ENCODE measurements at places on chromosomes 12 and 14.

DNA sequence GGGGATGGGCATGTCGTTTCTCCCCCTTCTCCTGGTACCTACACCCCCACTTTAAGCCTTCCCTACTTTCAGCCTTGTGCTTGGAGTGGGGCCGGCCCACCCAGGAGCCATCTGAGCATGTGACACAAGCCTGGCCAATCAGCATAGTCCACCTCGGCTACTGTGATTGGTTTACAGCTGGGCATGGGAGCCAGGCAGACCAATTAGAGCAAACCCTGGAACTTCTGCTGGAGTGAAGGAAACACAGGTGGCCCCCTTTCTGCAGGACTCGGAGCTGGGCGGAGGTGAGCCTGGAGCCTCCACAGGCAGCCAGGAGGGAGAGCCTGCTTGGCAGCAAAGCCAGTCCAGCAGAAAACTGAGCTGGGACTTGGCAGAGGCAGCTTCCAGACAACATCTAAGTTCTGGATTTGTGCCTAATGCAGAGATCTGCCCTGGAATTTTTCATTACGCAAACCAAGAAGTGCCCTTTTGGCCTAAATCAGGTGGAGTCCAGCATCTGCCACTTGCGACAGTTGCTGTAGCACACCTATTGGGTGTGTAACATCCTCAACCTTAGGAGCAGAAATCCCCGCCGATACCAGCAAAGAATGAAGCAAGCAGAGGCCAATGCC is 59.5 kb downstream of the SCARB1 start:
- no peak for DNase-seq

DNA sequence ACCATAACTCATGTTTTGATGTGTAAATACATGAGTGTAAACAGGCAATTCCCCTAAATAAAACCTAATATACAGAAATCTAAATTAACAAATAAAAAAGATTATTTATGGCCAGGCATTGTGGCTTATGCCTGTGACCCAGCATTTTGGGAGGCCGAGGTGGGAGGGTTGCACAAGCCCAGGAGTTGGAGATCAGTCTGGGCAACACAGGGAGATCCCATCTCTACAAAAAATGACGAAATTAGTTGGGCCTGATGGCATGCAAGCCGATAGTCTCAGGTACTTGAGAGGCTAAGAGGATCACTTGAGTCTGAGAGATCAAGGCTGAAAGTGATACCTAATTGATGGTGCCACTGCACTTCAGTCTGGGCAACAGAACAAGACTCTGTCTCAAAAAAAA is 48.7 kb downstream of the BCAT1 start:
- DNase-seq, result no peak

DNA sequence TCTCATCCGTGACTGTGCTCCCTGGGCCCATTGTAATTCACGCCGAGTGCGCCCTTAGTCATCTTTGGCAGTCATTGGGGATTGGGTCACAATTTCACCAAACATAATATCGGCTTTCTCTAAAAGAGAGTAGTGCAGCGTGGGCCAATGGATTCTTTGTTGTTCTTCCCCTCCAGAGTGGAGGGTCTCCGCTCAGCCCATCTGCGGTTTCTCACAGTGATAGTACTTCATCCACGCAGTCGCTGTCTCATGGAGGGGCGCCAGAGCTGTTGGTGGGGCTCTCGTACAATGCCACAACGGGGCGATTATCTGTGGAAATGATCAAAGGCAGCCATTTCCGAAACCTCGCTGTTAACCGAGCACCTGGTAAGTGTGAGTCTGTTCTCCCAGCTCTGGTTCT is 321.8 kb downstream of the SNAPC1 start:
- no peak for DNase-seq

DNA sequence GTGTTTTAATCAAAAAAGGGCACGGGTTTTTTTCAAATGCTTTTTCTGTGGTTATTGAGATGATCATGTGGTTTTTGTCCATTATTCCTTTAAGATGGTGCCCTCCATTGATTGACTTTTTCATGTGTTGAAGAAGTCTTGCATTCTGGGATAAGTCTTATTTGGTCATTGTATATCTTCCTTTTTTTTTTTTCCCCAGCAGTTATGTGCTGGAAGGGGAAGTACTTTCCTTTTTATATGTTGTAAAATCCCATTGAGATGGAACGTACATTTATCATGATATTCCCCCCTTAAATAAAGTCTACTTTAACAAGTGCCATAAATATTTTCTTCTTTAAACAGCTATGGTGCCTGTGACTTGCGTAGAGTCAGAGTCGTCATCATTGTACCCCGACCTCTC is 24.8 kb upstream of the MUCL1 start:
- no peak for DNase-seq

GRCh38 chr14:74882103-74882920 is 596 bp downstream of the DLST start:
- no peak for DNase-seq

- DNase-seq, result no peak
Observed at GRCh38 chr12:77225373-77225772, 160.0 kb upstream of the E2F7 start.

DNA sequence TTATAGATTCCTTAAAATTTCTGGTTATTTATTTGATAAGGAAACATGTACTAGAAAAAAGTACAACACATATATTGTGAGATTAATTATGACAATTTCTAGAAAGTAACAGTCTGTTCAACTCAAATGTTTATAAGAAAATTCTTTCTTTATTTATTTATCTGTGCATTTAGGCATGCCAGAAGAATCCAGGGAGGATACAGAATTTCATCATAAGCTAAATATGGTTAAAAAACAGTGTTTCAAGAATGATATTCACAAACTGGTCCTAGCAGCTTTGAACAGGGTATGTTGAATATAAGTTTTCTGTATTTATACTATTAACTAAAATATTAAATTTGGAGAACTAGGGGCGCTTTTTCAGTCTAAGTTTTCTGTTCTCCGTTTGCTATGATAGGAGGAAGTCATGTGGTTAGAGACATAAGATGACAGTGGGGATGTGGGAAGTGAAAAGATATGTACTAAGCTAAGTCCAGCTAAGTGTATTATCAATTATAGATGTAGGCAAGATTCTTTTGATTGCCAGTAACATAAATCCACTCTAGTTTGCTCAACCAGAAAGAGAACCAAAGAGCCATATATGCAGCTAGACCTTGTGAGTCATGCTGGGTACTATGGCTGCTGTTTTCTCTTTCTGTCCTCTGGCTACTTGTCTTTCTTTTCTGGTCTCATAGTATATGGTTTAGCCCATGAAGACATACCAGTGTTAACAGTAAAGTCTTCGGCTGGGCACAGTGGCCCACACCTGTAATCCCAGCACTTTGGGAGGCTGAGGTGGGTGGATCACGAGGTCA is 39.0 kb downstream of the LRRK2 start:
- no peak for DNase-seq

DNA sequence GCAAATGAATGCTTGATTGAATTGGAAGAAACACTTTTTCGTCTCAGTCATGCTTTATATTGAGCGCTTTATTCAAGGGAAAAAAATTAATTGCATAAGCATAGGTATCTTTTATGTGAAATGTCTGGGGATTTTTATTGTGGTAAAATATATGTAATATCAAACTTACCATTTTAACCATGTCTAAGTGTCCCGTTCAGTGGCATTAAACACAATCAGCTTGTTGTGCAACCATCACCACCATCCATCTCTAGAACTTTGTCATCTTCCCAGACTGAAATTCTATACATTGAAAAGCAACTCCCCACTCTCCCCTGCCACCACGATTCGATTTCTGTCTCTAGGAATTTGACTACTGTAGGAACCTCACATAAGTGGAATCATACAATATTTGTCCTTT is 39.8 kb downstream of the PHLDA1 start:
- DNase-seq, result no peak

GRCh38 chr12:80939231-80939950 is 1.7 kb upstream of the LIN7A start:
- no peak for DNase-seq

- DNase-seq, result no peak
Observed at GRCh38 chr14:77421201-77421600, 2.1 kb downstream of the NOXRED1 start.

DNA sequence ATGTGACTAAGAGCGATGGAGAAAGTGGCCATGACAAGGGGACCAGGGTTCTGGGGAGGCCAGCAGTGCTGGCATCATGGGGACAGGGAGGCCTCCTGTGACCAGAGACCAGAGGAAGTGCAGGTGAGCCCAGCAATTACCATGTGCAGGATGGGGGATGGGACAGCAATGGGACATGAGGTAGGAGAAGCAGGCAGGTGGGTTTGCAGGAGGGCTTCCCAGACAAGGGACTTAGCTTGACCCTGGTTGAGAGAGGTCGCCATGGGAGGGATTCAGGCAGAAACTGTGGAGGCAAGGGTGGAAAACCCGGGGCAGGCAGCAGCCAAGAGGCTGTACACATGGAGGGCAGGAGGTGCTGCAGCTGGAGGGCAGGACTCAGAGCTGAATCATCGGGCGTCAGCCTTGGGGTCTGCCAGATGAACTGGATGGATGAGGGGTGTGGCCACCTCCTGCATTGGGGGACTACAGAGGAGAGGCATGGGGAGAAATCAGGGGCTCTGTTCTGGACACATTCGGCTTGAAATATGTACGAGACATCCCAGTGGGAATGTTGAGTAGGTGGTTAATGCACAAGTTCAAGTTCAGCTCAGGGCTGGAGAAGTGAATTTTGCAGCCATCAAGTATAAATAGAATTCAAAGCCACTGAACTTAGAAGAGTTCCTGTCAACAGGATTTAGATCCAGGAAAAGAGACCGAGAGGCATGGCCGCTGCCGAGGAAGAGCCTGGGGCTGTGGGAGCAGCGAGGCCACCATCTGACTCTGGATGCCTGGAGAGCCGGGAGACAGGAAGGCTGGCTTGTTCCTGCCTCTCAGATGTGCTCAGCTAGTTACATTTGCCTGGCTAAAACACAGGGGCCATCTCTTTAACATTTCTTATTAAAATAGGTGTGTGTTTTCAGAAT is 36.6 kb downstream of the SFSWAP start:
- no peak for DNase-seq

- DNase-seq, result no peak
Observed at GRCh38 chr12:56995201-56995929, 11.0 kb downstream of the ZBTB39 start.

GRCh38 chr12:66090157-66090556 is 40.4 kb downstream of the LLPH start:
- DNase-seq, result no peak

GRCh38 chr12:10362325-10362724 is 27.5 kb downstream of the KLRK1 start:
- DNase-seq, result no peak

- no peak for DNase-seq
Observed at GRCh38 chr12:13959131-13959723, 22.2 kb downstream of the GRIN2B start.

DNA sequence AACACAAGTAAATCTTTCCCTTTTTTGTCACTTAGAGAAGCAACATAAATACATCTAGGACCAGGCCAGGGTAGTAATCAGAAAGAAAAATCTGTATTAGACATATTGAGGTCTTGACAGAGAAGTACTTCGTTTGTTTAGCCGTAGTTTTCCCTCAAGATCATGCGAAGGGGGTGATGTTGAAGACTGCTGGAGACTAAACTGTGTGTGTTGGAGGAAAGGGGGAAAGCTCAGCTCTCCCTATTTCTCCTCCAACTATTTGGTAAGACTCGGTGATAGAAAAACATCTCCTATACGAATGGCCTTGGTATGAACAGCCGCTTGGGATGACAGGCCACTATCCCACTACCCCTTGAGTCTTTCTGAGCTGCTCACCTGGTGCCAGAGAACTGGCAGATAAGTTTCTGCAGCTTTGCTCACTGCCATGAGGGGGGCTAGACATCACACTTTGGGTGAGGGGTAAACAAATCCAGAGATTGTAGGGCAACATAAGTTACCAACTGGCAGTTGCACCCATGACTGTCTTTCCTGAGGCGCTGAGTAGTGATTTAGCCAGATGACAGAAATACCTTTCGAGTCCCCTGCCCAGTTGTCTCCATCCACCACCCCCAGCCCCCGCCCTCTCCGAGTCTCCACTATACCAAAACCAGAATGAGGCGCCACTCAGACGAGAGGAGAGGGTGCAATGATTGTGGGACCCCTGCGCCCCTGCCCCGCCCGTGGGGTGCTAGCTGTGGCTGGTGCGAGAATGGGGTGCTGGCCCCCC is 685 bp downstream of the VAMP1 start:
- DNase-seq, result no peak

DNA sequence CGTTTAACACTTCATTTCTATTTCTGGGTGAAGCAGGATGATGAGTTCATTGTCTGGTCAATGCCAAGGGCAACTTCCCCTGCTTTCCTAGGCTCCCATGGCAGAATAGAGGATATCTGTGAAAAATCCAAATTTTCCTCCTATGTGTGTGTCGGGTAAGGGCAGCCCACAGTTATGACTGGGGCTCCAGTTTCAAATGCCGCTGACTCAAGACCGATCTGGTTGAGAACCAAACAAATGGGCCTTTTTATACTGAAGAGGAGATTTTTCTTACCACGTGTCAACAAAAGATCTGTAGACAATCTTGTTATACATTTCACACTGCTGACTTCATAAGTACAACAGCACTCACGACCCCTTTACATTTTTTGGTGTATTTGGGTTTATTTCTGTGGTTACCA is 120.8 kb downstream of the CHST11 start:
- DNase-seq, result no peak

GRCh38 chr12:102435827-102436436 is 44.4 kb downstream of the IGF1 start:
- no peak for DNase-seq

DNA sequence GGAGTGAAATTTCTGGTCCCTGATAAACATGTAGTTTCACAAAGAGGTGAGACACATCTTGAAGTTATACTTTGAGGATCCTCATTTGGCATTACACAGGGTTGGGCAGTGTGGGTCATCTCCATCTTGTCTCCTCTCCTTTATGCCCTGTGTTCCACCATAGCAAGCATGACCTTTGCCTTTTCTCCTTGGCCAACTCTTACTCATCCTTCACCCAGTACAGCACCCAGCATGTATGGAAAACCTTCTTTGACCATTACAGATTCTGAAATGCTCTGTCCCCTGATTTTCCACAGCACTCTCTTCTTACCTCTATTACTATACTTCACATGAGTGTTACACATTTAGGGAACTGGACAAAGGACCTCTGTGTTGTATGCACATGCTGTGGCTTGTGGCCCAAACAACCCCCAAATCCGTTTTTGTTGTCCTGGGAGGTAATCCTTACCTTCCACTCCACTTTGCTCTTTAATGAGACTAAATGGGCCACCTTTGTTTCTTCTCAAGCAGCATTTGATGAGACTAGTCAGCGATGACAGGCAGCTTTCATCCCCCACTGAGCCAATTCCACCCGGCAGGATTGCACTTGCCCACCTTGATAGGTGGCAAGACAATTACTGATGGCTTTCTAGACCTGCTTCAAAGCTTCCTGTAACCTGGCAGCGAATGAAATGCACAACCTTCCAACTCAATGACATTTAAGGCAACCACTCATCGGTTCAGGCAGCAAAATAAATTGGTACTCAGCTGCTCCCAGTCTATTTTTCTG is 163.5 kb downstream of the MON2 start:
- DNase-seq, result no peak

- DNase-seq, result no peak
Observed at GRCh38 chr12:12606781-12607589, 4.7 kb upstream of the CREBL2 start.

- no peak for DNase-seq
Observed at GRCh38 chr14:23085458-23085857, 9.5 kb downstream of the ACIN1 start.
